ENCODE measurements at places on chromosomes 5 and 9. TPM values are rescaled to one million over a fixed set of nuclear protein-coding genes. Genes with fewer than 3 reads are reported as not detected.

The LCN10 gene
- total RNA-seq = 0.21 TPM

The NR6A1 gene
- 2.9 TPM for total RNA-seq

The LCN12 gene
- total RNA-seq = 1.4 TPM

The TMEFF1 gene
- 0.19 TPM for total RNA-seq

The GCNT4 gene
- total RNA-seq = 4.5 TPM

The ST6GALNAC6 gene
- 75.6 TPM for total RNA-seq

The C1QTNF2 gene
- not detected for total RNA-seq

The RAB3C gene
- not detected for total RNA-seq

DNA sequence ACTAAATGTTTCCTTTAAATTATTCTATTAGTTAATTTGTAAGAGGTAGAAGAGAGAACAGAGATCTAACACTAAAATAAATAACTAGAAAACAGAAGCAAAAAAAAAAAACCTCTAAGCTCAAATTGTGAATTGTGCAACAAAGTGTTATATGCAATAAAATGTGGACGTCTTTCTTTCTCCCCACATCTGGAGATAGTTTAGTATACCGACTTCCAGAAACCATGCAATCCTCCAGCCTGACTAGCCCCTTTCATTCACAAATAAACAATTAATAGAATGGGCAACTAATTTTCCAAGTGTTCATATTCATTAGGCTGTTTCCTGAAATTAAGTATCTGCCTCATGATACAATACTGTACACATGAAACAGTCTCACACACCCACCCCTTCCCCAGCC is 258.5 kb downstream of the BNC2 start:
- H3K27me3 ChIP-seq = no peaks in the 10 kb centered on the region
- no peak overlapping the region for H3K4me3 ChIP-seq
- no peaks in the 10 kb centered on the region for H3K4me1 ChIP-seq
- no peaks in the 10 kb centered on the region for H3K36me3 ChIP-seq
- DNase-seq = no peak

- H3K4me1 ChIP-seq = no peaks in the 10 kb centered on the region
- H3K27me3 ChIP-seq = no peaks in the 10 kb centered on the region
- no peak for DNase-seq
- H3K36me3 ChIP-seq = no peaks in the 10 kb centered on the region
Measured at GRCh38 chr5:89916131-89916530, 493.4 kb downstream of the CETN3 start.

- no peak overlapping the region for H3K4me3 ChIP-seq
- peaks cover 7% of the 10 kb centered on the region for H3K4me1 ChIP-seq
- H3K36me3 ChIP-seq = no peaks in the 10 kb centered on the region
- no peak overlapping the region for H3K27ac ChIP-seq
- DNase-seq = no peak
Measured at GRCh38 chr9:761176-761792, 80.2 kb upstream of the DMRT1 start.

DNA sequence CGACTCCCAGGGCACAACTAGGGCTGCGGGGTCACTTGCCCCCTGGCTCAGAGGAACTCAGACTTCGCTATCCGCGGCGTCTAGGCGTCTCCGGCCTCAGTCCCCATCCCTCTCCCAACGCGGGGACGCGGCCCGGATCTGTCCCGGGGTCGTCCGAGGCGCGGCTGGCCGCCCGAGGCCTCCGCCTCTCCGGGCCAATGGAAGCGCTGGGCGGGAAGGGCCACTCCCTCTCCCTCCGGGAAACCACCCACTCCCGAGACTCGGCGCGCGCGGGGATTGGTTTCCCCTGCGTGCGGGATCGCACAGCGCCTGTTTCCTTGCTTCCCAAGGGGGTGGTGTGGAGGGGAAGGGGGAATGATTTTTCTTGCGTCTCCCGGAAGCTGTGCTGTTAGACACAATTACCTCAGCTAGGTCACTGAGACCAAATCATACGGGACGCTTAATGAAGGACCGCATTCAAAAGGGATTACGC is 38.3 kb downstream of the NR2F1 start:
- no peak overlapping the region for H3K27ac ChIP-seq
- H3K4me1 ChIP-seq = peaks cover 24% of the 10 kb centered on the region
- DNase-seq = no peak

DNA sequence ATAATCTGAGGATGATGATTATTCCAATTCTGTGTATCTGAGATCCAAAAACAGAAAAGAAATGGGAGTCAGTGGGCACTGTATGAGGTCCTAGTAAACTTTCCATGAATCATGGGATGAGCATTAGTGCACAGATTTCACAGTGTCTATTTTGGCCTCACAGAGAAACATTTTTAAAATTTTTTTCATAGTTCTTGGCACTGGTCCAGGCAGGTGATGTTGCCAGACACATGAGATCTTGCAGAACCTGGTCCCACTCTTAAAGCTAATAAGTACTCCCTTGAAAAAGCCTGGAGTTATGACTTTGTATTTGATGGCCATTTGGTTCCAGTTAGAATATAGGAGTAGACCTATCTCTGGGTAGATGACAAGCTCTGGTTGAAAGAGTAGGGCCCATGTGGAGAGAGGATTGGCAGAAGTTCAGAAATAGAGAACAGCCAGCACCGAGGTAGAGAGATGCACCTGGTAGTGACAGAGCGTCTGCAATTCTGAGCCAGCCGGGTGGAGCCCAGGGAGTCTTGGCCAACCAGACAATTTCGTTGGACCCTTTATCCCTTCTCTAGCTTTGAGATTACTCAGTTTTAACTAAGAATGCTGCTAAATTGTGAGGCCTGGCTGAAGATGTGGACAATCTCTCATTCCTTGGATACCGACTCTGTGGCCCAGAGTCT is 6.3 kb upstream of the TNFSF15 start:
- H3K27ac ChIP-seq = no peak overlapping the region
- DNase-seq = no peak
- peaks cover 29% of the 10 kb centered on the region for H3K4me1 ChIP-seq
- H3K4me3 ChIP-seq = no peak overlapping the region
- H3K36me3 ChIP-seq = no peaks in the 10 kb centered on the region

DNA sequence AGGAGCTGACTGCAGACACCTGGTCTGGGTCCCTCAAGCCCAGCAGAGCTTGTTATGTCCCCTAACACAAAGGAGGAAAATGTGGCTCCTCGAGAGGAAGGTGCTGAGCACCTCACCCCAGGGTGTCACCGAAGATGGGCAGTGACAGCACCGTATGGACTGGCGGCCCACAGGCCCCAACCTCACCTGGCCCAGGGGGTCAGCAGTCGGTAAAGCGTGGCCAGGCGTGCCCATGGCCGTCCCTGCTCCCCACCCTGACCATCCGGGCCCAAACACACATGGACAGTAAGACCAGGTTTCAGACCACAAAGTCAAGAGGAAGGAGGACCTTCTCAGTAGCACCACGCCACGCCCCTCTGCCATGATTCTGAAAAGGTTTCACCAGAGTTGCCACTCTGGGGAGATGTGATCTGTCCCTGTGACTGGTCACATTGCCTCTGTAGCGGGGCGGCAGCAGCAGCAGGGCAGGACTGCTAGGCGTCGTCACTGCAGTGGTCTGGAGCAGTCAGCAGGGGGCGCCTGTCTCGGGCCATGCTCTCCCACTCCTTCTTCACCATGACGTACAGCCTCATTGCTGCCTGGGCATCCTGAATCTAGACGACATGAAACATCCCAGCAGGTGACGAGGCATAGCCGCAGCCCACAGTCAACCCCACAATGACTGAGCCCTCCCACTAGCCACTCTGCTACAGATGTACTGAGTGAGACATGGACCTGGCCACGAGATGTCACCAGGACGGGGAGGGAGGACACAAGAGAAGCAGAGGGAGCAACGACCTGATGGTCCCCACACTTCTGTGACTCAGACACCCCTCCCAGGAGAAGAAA is 11.1 kb downstream of the REXO4 start:
- peak; percentile 89 for DNase-seq
- H3K4me1 ChIP-seq = peaks cover 7% of the 10 kb centered on the region

GRCh38 chr5:53169933-53170332 is 60.4 kb upstream of the MOCS2 start:
- H3K27me3 ChIP-seq = peaks cover 21% of the 10 kb centered on the region
- no peaks in the 10 kb centered on the region for H3K4me1 ChIP-seq
- no peak for DNase-seq
- H3K36me3 ChIP-seq = no peaks in the 10 kb centered on the region

GRCh38 chr9:113042884-113043657 is 13.5 kb downstream of the ZFP37 start:
- H3K36me3 ChIP-seq = peaks cover 35% of the 10 kb centered on the region
- DNase-seq = no peak
- no peak overlapping the region for H3K4me3 ChIP-seq
- H3K4me1 ChIP-seq = no peaks in the 10 kb centered on the region

DNA sequence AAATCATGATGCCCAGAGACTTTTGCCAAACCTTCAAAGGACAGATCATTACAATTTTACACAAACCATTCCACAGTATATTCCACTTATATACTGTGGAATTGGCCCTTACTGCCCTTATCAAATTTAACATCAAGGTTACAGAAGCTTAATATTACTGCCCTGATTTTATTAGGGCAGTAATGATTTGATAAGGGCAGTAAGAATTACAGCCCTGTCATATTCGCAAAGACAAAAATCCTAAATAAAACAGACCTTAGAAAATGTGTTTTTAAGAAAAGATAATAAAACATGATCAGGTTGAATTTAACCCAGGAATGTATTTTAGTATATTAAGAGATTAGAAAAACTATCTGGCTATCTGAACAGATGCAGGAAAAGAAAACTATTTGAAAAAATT is 7.7 kb upstream of the TMEM161B start:
- no peak overlapping the region for H3K4me3 ChIP-seq
- no peak for DNase-seq
- H3K4me1 ChIP-seq = peaks cover 20% of the 10 kb centered on the region
- no peaks in the 10 kb centered on the region for H3K27me3 ChIP-seq

GRCh38 chr5:149383399-149383798 is 4.3 kb upstream of the IL17B start:
- H3K27me3 ChIP-seq = no peaks in the 10 kb centered on the region
- no peaks in the 10 kb centered on the region for H3K4me1 ChIP-seq
- H3K27ac ChIP-seq = no peak overlapping the region
- H3K36me3 ChIP-seq = peaks cover 2% of the 10 kb centered on the region
- no peak for DNase-seq

- peak overlapping the region; percentile 88 for H3K4me3 ChIP-seq
- no peaks in the 10 kb centered on the region for H3K36me3 ChIP-seq
- DNase-seq = peak; percentile 74
- H3K27ac ChIP-seq = no peak overlapping the region
- peaks cover 5% of the 10 kb centered on the region for H3K4me1 ChIP-seq
Measured at GRCh38 chr5:139787568-139788293, 7.9 kb upstream of the PSD2 start.

- peak; percentile 87 for DNase-seq
- peak overlapping the region; percentile 95 for H3K27ac ChIP-seq
- peaks cover 76% of the 10 kb centered on the region for H3K4me1 ChIP-seq
- peak overlapping the region; percentile 76 for H3K4me3 ChIP-seq
Measured at GRCh38 chr5:67206929-67207328, 10.3 kb upstream of the CD180 start.

GRCh38 chr9:130963337-130963908 is 24.4 kb upstream of the FIBCD1 start:
- peaks cover 5% of the 10 kb centered on the region for H3K36me3 ChIP-seq
- DNase-seq = no peak
- H3K4me3 ChIP-seq = no peak overlapping the region
- no peaks in the 10 kb centered on the region for H3K27me3 ChIP-seq
- no peak overlapping the region for H3K27ac ChIP-seq
- no peaks in the 10 kb centered on the region for H3K4me1 ChIP-seq

DNA sequence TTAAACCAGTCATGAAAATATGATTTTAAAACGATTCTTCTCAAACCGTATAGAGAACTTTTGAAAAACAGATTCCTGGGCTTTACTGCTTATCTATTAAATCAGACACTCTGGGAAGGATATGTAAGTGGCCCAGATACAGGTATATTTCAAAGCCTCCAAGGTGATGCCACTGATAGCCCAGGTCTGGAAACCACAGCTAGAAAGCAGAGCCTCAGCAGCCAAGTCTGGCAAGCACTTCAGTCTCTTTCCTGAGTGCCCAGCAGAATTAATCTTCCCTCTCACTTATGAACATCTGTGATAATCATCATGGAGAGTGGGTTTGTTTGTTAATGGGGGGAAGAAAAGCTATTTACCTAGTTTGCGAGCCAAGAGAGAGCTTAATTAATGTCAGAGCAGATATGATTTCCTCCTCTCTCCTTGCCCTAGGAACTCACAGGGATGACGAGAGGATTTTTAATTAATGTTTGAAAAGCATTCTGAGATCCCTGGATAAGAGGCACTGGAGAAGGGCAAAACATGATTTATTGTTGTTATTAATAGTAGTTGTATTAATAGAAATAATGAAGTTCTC is 368.4 kb downstream of the TLE1 start:
- no peaks in the 10 kb centered on the region for H3K4me1 ChIP-seq
- no peak overlapping the region for H3K4me3 ChIP-seq
- no peaks in the 10 kb centered on the region for H3K36me3 ChIP-seq
- H3K27me3 ChIP-seq = no peaks in the 10 kb centered on the region
- no peak overlapping the region for H3K27ac ChIP-seq

DNA sequence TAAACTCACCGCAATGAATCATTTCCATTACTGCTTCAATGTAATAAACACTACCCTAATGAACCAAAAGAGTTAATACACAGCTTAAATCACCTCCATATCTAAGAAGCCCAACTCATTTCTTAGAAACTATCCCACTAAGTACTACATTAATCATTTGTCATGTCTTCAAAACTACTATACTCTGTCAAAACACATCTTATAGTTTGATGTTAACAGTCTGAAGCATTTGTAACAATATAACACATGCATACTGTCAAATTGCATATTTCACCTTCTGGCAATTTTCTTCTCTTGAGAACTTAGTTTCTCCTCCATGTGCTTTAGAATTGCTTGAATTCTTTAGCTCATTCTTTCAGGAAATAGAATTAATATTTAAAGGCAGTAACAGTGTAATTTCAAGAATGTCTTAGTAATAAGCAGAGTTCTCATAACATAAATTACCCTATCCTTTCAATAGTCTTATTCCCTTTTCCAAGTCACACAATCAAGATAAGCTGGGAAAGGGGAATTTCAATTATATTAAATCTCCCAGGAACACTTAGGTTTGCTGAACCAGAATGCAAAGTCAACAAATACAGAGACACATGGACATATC is 199.7 kb downstream of the ATPSCKMT start:
- H3K27me3 ChIP-seq = no peaks in the 10 kb centered on the region
- DNase-seq = no peak
- H3K4me3 ChIP-seq = no peak overlapping the region

DNA sequence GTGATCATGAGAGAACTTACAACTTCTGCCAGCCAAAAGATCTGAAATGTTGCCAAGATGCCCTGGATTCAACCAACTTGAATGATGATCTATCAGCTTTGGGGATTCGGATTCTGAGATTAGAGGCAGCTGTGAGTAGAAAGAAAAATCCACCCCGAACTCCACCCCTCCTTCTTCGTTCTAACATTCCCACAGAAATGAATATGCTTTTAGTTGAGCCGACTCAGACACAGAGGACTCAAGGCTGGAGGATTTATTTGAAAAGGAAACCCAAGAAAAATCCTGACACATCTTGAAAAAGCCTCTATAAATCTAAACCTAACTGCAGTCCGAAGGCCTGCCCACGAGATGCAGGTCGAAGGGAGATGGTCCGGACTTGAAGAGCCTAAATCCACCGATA is 275.0 kb downstream of the GAS1 start:
- H3K27ac ChIP-seq = no peak overlapping the region
- DNase-seq = no peak
- H3K4me1 ChIP-seq = peaks cover 8% of the 10 kb centered on the region
- H3K4me3 ChIP-seq = no peak overlapping the region
- no peaks in the 10 kb centered on the region for H3K36me3 ChIP-seq
- no peaks in the 10 kb centered on the region for H3K27me3 ChIP-seq
